ENCODE measurements at places on chromosomes 16 and 17. TPM values are rescaled to one million over a fixed set of nuclear protein-coding genes. Genes with fewer than 3 reads are reported as not detected.

DNA sequence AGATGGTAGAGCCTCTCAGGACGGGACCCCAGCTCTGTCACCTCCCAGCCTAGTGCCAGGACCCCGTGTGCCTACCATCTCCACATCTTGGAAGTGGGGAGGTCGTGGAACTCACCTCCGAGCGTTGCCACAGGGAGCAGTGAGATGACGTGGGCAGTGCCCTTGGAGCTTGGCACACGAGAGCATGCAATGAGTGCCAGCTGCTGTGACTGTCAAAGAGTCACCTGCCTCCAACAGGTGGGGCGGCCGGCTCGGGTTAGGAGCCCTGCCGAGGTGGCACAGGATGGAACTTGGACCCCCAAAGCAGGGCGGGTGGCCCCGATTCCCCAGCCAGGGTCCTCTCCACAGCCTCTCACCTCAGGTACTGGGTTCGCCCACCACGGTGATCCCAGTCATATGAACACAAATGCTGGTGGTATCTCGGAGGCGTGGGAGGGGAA lies 5.5 kb downstream of the VPS4A start:
- no peak for DNase-seq

- DNase-seq = no peak
Measured at GRCh38 chr17:35135322-35135721, 6.8 kb downstream of the NLE1 start.

GRCh38 chr17:63573634-63574033 lies 23.4 kb downstream of the DCAF7 start:
- DNase-seq = no peak

DNA sequence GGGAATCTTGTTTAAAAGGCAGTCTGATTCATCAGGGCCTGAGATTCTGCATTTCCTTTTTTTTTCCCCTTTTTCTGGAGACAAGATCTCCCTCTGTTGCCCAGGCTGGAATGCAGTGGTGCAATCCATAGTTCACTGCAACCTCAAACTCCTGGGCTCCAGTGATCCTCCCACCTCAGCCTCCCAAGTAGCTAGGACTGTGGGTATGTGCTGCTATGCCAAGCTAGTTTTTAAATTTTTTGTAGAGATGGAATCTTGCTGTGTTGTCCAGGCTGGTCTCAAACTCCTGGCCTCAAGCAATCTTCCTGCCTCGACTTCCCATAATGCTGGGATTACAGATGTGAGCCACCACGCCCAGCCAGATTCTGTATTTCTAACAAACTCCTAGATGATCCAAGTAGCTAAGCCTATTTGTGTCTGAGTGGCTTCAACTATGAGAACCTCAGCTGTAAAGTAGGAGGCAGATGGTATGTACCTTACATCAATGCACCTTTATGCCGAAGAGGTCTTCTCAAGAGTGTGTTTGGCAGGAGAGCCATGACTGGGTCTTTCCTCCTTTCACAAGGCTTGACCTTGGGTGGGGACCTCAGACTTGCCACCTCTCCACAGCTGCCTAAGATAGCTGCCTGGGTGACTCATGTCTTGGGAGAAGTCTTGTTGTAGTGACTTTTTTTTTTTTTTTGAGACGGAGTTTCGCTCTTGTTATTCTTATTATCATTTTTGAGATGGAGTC lies 10.9 kb downstream of the LDAF1 start:
- peak; percentile 68 for DNase-seq

DNA sequence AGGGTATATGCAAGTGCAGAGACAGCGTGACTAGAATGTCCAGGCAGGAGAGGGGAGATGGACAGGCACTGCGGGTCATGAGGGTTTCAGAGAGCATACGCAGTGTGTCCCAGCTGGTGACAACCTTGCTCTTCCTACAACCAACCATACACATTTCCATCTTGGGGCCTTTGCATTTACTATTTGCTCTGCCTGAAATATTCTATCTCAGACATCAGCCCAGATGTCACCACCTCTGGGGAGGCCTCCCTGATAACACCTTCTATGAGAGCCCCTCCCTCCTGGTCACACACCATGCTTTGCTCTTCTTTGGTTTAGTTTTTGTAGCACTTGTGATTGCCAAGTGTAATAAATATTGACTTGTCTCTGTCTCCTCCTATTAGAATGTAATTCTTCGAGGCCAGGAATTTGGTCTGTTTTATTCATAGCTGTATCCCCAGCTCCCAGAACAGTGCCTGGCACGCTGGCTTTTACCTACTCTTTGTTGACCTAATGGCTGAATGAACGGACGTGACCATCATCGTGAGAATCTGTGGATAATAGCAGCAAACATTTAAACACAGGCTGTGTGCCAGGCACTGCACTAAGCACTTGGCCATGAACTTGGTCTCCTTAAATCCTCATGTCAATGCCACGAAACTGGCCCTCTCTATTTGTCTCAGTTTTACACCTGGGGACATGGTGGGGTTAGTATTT lies 51.9 kb downstream of the PLCG2 start:
- no peak for DNase-seq

DNA sequence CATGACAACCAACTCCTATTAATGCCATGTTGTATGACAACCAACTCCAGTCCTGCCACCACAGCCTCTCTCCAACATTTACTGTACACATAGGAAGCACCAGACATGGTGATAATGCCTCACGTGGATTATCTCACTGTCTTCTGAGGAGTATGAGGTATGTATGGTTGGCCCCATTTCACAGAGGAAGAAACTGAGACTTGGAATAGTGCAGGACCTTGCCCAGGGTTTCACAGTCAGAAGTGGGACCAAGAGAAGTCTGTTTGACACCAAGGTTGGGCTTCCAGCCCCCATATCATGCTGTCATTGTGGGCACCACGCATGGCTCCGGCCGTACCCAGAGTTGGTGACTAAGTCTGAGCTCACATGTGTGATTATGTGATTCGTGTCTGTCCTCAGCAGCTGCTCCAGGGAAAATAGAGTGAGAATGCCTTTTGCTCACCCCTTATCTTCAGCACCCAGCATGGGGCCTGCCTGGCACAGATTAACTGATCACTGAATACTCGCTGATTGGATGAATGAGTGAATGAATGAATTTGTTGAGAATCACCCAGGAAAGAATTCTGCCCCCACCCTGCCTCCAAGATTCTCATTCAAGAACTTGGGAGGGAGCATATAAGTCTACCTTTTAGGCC lies 204.1 kb upstream of the NLRP1 start:
- no peak for DNase-seq

DNA sequence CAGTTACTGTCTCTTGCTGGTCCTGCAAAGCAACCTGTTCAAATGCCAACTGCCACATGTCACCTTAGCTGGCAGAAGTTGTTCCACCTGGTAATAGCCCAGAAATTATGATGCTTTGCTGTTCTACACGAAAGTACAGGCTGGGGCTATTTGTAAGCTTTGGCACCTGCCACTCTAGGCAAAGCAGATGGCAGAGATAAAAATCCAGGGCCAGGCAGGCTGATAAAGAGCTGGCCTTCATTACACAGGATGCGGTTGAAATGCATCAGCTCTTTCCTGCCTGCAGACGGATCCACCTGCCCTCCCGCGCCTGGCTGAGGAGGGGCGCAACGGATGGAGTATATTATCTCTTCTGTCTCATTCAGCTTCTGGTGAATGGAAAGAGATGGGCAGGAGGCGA lies 29.3 kb upstream of the KDM8 start:
- DNase-seq = no peak

- DNase-seq = no peak
Measured at GRCh38 chr17:37521821-37522220, 32.1 kb downstream of the DUSP14 start.

- DNase-seq = peak; percentile 74
Measured at GRCh38 chr17:50094243-50094752, 853 bp upstream of the PDK2 start.

- peak; percentile 16 for DNase-seq
Measured at GRCh38 chr17:66115246-66115645, 76.7 kb downstream of the CEP112 start.

DNA sequence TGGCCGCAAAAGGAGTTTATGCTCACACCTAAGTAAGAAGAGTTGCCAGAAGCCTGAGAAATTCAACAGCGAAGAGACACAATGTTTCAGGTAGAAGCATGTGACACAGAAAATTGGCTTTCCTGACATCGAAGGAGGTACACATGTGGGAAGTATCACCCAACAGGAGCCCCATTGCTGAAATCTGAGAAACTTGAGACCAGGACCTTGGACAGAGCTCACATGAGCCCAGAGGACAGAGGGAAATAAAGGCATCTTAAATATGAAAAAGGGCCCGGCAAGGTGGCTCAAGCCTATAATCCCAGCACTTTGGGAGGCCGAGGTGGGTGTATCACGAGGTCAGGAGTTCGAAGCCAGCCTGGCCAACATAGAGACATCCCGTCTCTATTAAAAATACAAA lies 304.1 kb upstream of the C16orf82 start:
- no peak for DNase-seq

GRCh38 chr17:39753514-39754160 lies 15.9 kb downstream of the GRB7 start:
- DNase-seq = no peak

GRCh38 chr16:797120-797420 lies 3.5 kb downstream of the GNG13 start:
- DNase-seq = no peak

DNA sequence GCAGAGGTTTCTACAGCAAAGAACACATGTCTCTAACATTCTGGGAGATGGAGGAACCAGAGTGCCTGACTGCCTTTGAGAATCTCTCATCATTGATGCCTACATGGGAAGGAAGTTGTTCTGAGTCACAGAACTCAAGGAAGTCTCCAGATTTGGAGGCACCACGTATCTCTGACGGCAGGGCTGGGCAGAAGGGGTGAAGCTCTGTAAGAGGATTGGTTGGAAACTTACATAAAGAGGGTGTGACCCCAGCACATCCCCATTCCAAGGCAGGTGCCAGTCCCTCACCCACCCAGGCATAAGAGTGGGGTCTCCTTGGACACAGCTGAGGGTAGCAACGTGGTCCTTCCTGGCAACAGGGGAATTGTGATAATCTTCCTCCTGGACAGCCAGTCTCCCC lies 17.4 kb downstream of the TNFRSF13B start:
- no peak for DNase-seq

- no peak for DNase-seq
Measured at GRCh38 chr16:86011532-86011931, 112.6 kb downstream of the IRF8 start.

GRCh38 chr16:11136600-11136999 lies 119.4 kb downstream of the SOCS1 start:
- peak; percentile 38 for DNase-seq

DNA sequence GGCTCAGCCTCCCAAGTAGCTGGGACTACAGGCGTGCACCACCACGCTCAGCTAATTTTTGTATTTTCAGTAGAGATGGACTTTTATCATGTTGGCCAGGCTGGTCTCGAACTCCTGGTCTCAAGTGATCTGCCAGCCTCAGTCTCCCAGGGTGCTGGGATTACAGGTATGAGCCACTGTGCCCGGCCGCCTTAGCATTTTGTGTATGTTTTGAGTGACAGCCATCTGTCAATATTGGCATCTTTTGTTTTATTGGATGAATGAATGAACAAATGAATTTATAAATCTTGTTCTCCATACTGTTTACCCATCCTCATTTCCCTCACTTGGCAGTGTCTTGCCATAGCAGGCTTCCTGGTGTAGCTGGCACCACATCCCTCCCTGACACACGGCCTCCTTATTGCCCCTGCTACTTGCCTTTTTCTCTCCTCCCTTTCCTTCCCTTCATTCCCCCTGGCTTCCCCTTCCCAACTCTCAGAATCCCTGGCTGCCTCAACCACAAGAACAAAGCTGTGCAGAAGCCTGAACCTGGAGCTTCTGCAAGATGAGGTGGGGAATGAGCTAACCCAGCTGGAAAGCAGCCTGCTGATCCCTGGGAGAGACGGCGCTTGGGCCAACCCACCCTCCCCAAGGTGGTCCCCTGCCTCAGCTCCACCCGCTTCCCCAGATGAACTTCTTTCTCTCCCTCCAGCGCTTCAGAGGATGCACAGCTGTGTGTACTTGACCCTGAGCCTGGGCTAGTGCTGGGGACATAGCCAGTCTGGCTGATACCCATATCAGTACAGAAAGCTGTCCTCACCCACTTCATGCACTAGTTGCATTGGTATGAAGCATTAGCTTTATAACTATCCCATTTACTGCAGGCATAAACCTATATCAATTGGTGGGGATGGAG lies 34.3 kb downstream of the WNT9B start:
- no peak for DNase-seq

GRCh38 chr17:74343526-74344284 lies 17.7 kb downstream of the KIF19 start:
- no peak for DNase-seq

DNA sequence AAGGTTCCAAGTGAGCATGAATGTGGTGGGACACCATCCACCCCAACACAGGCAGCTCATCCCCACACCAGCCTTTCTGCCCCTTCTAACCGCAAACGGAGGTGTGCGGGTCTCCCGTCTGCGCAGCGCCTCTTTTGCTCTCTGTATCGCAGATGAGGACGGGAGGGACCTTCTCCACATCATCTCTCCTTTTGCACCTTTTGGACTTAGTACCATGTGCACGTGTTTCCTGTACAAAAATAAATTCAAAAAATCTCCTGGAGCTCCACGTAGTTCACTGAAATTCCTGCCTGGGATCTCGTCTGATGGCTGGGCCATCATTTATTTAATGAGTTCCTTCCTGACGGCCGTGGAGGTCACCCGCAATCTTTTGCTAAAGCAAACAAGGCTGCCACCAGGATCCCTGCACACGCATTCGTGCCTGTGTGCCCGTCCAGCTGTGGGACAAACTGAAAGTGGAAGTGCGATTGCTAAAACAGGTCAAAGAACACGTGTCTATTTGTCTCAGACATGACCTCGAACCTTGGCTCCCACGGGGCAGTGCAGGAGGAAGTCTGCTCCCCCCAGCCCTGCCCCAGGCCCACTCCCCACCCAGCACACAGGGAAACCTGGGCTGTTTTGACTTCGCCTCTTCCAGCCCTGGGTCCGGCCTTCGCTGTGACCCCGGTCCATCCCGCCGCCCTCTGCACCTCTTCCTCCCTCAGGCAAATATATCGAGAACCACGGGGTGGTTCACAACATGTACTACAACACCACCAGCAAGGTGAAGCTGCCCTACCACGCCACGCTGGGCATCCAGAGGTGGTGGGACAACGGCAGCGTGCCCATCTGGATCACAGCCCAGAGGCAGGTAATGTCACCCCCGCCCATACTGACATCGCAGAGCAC lies 2.3 kb downstream of the ENPP7 start:
- no peak for DNase-seq

Gene TMEM114
- polyA plus RNA-seq = not detected

Gene SLC6A4
- polyA plus RNA-seq = 0.02 TPM

Gene ABCC12
- not detected for polyA plus RNA-seq

Gene HS3ST3A1
- polyA plus RNA-seq = 13.1 TPM

Gene CACNB1
- 5.7 TPM for polyA plus RNA-seq

Gene SLC47A1
- 0.12 TPM for polyA plus RNA-seq

Gene KCNH6
- polyA plus RNA-seq = not detected

Gene EVPLL
- polyA plus RNA-seq = not detected

Gene CHST5
- 0.02 TPM for polyA plus RNA-seq

Gene ABCA3
- polyA plus RNA-seq = 3.2 TPM

Gene PIPOX
- polyA plus RNA-seq = 0.20 TPM

Gene PPP1R1B
- polyA plus RNA-seq = not detected
